ENCODE measurements at places on chromosomes 5 and 9.

GRCh38 chr9:132369421-132369820 is 14.6 kb upstream of the SETX start:
- DNase-seq = no peak

GRCh38 chr5:52255308-52255707 is 532.4 kb upstream of the ITGA1 start:
- no peak for DNase-seq

DNA sequence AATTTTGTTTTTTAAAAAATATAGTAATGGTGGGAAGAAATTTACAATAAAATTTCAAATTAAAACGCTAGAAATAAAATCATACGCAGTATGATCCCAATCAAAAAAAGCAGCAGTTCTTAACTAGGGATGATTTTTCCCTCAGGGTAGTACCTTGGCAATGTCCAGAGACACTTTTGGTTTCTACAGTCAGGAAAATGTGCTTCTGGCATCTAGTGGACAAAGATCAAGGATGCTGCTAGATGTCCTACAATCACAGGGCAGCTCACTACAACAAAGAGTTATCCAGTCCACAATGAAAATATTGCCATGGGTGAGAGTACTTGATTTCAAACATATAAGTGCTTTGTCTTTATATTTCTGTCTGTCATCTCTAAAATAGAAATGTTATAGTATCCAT is 400.2 kb upstream of the SGCD start:
- no peak for DNase-seq

DNA sequence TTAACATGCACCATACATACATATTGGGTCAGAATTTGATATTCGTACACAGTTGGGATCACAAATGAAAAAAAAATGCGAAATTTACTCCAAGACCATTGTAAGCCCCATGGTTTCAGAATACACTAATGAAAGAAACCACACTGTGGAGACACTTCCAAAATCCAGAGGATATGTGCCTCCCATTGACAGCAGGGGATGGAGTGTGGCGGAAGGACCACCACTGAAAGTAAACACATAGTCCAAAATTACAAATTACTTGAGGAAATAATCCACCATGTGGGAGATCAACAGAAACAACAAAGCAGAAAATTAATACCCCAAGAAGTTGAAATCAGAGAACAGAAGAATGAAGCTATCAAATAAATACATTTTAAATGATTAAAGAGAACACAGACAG is 291.6 kb upstream of the PAPPA start:
- no peak for DNase-seq

DNA sequence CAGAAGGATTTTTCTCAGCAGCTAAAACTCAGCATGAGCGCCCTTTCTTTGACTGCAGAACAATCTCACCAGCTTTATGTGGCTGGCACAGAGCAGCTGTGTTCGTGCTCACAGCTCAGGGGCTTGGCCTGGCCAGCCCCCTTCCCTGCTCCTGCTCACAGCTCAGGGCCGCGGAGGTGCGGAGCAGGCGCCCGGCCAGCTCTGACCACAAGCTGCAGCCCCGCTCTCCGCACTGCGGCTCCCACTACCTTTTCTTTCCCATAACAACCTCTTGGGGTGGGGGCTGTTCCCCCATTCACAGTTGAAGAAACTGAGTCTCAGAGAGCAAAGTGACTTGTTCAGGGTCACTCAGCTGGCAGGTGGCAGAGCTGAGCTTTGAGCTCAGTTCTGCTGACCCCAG is 34.0 kb upstream of the PHYKPL start:
- no peak for DNase-seq

DNA sequence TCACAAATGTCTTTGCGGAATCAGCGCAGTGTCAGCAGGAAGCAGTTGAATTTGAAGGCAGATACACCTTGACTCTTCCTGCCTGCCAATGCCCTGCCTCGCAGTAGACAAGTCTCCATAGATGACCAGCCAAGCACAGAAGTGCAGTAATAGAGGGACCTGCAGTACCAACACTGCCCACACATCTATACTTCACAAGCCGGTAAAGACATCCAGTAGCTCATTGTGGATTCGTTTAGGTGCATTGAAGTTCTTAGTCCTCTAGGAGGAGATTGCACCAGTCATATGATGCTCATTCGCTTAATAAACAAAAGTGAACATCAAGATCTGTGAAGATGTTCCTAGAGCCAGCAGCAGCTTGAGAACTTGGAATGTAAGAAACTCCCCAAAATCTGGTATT is 7.1 kb upstream of the IFNA2 start:
- DNase-seq = no peak

DNA sequence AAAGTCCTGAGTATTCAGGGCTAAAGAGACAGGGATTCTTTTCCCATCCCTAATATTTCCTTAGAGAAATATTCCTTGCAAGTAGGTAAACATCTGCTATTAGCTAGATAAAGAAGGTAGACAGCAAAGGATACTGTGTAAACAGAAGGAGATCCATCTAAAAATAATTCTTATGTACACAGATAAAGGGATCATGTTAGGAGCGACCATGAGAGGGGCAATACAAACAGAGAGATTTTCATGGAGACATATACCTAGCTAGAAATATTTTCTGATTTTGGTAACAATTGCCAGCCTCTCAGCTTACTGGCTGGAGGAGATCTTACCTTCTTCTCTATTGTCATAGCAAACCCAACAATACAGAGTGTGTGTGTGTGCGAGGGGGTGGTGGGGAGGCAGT is 184.6 kb upstream of the DMAC1 start:
- no peak for DNase-seq

- no peak for DNase-seq
These were observed 168.2 kb downstream of the CD180 start for GRCh38 chr5:67028371-67028770.

GRCh38 chr5:167207081-167207480 is 1084.4 kb upstream of the WWC1 start:
- no peak for DNase-seq
